ENCODE measurements at places on chromosomes 12 and 14. TPM values are rescaled to one million over a fixed set of nuclear protein-coding genes. Genes with fewer than 3 reads are reported as not detected.

Gene CCDC175
- total RNA-seq, result not detected

Gene PRPF40B
- 6.3 TPM for total RNA-seq

Gene DBX2
- total RNA-seq, result not detected

Gene SYCP3
- total RNA-seq, result not detected

Gene CFAP251
- 2.2 TPM for total RNA-seq

Gene PSMB11
- total RNA-seq, result not detected

Gene OR4N5
- not detected for total RNA-seq

Gene CRACR2A
- total RNA-seq, result 0.93 TPM

Gene TMEM119
- 0.23 TPM for total RNA-seq

Gene BMAL2
- total RNA-seq, result 2.6 TPM

Gene NOP9
- total RNA-seq, result 17.2 TPM

Gene HCAR2
- total RNA-seq, result not detected

Gene SSPN
- 0.58 TPM for total RNA-seq

Gene ADAM20
- total RNA-seq, result 0.55 TPM

Gene AMN
- 56.0 TPM for total RNA-seq

Gene TAS2R50
- total RNA-seq, result 0.60 TPM

Gene SUSD6
- 14.8 TPM for total RNA-seq

Gene SERPINA12
- 0.35 TPM for total RNA-seq

Gene GDF3
- not detected for total RNA-seq

Gene NFATC4
- 1.4 TPM for total RNA-seq

Gene RNASE3
- not detected for total RNA-seq

Gene IAPP
- 0.25 TPM for total RNA-seq

Gene KERA
- total RNA-seq, result not detected

Gene RPS6KL1
- 4.6 TPM for total RNA-seq

Measured in left lobe of liver (tissue), 2 donors.